Left ventricle myocardium inferior (tissue), 1 donor: ENCODE measurements at places on chromosomes 6 and 20.

- H3K36me3 ChIP-seq, result no peaks in the 10 kb centered on the region
- peaks cover 20% of the 10 kb centered on the region for H3K27me3 ChIP-seq
These were observed 217.6 kb upstream of the PMEPA1 start for GRCh38 chr20:57927376-57927775.

DNA sequence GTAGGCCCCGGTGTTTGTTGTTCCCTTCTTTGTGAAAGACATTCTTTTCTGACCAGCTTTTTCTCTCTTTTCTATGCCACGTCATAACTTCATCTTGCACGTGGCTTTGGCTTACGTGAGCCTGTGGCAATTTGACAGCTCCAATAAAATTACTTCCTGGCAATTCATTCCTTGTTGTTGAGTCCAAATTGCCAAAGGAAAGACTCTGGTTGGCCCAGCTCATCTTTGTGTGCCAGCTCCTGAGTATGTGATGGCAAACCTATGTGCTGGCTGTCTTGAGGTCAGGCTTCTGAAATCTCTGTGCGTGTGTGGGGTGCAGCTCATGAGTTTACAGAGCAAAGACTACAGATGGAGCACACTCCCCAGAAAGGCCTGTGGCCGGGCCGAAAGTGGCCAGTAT is 272.5 kb upstream of the SGK1 start:
- H3K36me3 ChIP-seq, result no peaks in the 10 kb centered on the region
- peaks cover 2% of the 10 kb centered on the region for H3K4me1 ChIP-seq
- DNase-seq, result no peak
- H3K27me3 ChIP-seq, result no peaks in the 10 kb centered on the region
- H3K4me3 ChIP-seq, result no peak overlapping the region
- H3K27ac ChIP-seq, result no peak overlapping the region

DNA sequence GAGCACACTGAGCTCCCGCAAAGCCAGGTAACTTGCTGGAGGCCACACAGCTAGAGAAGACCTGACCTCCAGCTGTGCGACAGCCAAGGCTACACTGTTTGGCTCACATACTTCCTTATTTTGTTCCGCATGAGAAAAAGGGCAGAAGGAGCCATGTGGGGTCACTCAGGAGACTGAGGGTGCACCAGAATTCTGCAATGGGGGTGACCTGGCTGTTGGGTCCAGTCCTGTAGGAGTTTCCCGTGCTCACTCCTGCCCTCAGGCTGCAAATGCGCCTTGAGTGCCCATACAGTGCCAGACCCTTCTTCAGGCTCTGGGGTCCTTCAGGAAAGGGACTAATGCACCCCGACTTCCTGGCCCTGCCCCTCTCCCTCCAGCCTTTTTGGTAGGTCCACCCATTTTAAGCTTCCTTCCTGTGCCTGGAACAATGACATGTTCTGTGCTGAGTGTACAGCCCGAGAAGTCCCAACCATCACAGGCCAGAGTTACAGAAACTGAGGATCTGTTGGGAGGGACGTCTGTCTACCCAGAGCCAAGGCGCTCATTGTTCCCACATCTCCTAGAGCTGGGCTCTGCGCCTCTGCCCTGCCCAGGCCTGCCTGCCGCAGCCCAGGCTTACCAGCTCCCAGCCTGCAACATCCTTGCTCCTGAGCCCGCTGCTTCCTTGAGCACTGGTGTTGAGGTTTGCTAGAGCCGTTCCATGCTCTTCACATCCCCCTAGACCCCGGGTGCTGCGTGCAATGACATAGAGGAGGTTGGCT is 33.5 kb upstream of the CD93 start:
- peaks cover 5% of the 10 kb centered on the region for H3K27me3 ChIP-seq
- no peaks in the 10 kb centered on the region for H3K36me3 ChIP-seq

- H3K4me1 ChIP-seq, result no peaks in the 10 kb centered on the region
- H3K27me3 ChIP-seq, result no peaks in the 10 kb centered on the region
- no peak overlapping the region for H3K27ac ChIP-seq
- H3K4me3 ChIP-seq, result no peak overlapping the region
These were observed 28.2 kb downstream of the GSTA2 start for GRCh38 chr6:52735071-52735470.

DNA sequence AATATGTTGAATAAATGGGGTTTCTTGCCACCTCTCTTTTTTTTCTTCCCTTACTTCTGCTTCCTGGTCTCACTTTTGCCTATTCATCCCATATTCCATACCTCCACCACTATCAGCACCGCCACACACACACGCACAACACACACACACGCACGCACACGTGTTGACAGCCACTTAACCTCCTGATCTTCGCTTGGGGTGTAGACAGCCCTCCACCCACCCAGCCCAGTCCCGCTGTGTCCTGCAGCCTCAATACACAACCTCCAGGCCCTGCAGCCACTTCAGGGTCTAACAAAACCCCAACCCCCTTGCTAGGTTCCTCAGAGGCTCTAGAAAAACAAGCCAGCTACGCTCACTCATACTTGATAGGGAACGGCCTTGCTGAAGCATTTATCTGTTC is 72.3 kb downstream of the LINC00237 start:
- H3K36me3 ChIP-seq, result no peaks in the 10 kb centered on the region
- H3K27ac ChIP-seq, result no peak overlapping the region
- no peaks in the 10 kb centered on the region for H3K4me1 ChIP-seq
- peaks cover 69% of the 10 kb centered on the region for H3K27me3 ChIP-seq
- DNase-seq, result no peak

- no peak overlapping the region for H3K4me3 ChIP-seq
- peaks cover 29% of the 10 kb centered on the region for H3K4me1 ChIP-seq
- peaks cover 4% of the 10 kb centered on the region for H3K27me3 ChIP-seq
- H3K36me3 ChIP-seq, result no peaks in the 10 kb centered on the region
- peak overlapping the region; percentile 38 for H3K27ac ChIP-seq
These were observed 84.2 kb downstream of the CEBPB start for GRCh38 chr20:50274570-50275430.

DNA sequence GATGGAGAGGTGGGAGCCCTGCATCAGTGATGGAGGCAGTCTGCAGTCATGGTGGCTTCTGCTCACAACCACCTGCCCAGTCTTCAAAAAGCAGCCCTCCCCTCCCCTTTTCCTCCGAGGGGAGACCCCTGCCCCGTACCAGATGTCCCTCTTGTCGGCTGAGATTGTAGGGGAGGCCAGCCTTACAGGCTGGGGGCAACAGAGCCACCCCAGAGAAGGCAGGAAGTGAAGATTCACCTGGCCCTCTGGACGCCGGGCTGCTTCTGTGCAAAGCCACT is 4.5 kb downstream of the TNFRSF6B start:
- H3K4me3 ChIP-seq, result no peak overlapping the region
- H3K27ac ChIP-seq, result no peak overlapping the region
- DNase-seq, result no peak
- H3K4me1 ChIP-seq, result peaks cover 60% of the 10 kb centered on the region

- DNase-seq, result no peak
- H3K4me1 ChIP-seq, result no peaks in the 10 kb centered on the region
- H3K27ac ChIP-seq, result no peak overlapping the region
- H3K36me3 ChIP-seq, result no peaks in the 10 kb centered on the region
These were observed 76.2 kb upstream of the FRMD1 start for GRCh38 chr6:168155193-168155592.

- H3K4me1 ChIP-seq, result peaks cover 28% of the 10 kb centered on the region
- H3K36me3 ChIP-seq, result no peaks in the 10 kb centered on the region
- H3K27me3 ChIP-seq, result no peaks in the 10 kb centered on the region
- no peak for DNase-seq
- peak overlapping the region; percentile 82 for H3K4me3 ChIP-seq
- H3K27ac ChIP-seq, result peak overlapping the region; percentile 94
These were observed 554 bp upstream of the ZSCAN31 start for GRCh38 chr6:28336284-28337120.

DNA sequence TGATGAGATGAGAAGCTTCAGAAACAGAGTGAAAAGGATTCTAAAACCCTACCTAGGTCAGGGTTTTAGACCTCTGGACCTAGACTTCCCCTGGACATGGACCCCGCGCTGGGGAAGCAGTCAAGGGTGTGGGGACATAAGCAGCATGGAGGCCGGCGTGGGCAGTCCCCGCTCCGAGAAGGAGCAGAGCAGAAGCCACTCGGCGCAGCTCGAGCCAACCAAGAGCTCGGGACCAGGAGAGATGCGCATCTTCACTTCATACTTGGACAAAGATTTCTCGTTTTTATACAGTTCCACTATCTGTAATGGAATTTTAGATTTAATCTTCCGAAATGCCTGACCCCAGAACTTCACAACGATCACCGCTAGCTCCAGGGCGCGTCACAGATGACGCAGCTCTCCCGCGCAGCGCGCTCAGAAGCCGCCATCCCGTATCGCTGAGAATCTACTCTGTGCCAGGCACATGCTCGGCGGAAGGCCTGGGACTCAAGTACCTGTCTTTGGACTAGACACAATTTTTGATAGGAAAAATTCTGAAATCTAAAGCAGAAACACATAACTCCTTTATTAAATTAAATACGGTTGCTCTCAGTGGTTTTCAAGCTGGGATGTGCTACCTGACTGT is 60.3 kb downstream of the WDR27 start:
- H3K36me3 ChIP-seq, result peaks cover 4% of the 10 kb centered on the region
- H3K4me1 ChIP-seq, result no peaks in the 10 kb centered on the region
- no peak overlapping the region for H3K4me3 ChIP-seq
- no peak for DNase-seq
- no peaks in the 10 kb centered on the region for H3K27me3 ChIP-seq
- H3K27ac ChIP-seq, result no peak overlapping the region

GRCh38 chr6:35359744-35360348 is 17.5 kb downstream of the PPARD start:
- H3K4me1 ChIP-seq, result peaks cover 66% of the 10 kb centered on the region
- peak; percentile 26 for DNase-seq
- H3K27me3 ChIP-seq, result no peaks in the 10 kb centered on the region
- H3K27ac ChIP-seq, result peak overlapping the region; percentile 74
- peaks cover 8% of the 10 kb centered on the region for H3K36me3 ChIP-seq
- H3K4me3 ChIP-seq, result no peak overlapping the region

- no peak overlapping the region for H3K27ac ChIP-seq
- H3K36me3 ChIP-seq, result no peaks in the 10 kb centered on the region
- DNase-seq, result no peak
- H3K27me3 ChIP-seq, result peaks cover 42% of the 10 kb centered on the region
These were observed 50.9 kb upstream of the DUSP22 start for GRCh38 chr6:241336-241865.

GRCh38 chr6:118317581-118318563 is 230.2 kb upstream of the PLN start:
- peak overlapping the region; percentile 80 for H3K27ac ChIP-seq
- H3K4me3 ChIP-seq, result peak overlapping the region; percentile 15
- no peaks in the 10 kb centered on the region for H3K36me3 ChIP-seq
- H3K4me1 ChIP-seq, result peaks cover 63% of the 10 kb centered on the region
- H3K27me3 ChIP-seq, result no peaks in the 10 kb centered on the region

DNA sequence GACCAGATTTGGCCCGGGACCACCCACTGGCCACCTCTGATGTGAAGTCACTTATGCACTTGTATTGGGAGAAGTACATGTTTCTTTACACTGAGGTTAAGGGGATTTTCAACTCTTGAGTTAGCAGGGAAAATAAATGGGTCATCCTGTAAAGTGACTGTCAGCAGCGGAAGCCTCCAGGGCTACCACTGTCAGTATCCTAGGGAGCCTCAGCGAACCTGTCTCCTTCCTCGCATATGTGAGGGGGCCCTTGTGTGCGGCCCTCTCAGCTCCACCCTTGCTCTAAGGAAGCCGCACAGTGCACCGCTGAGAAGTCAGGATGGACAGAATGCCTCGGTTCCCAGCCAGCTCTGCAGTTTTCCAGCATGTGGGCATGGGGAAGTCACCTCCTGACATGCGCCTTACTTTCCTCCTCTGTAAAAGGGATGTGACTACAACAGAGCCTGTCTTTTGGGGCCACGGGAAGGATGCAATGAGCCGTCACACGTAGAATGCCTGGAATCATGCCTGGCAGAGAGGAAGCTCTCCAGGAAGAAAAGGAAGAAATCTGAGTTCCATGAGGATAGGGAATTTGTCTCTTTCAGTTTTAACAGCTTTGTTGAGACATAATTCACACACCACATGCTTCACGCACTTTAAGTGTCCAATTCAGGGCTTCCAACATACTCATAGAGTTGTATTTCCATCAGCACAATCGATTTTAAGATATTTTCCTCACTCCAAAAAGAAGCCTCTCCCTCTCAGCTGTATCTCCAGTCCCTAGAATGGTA is 115.4 kb downstream of the SYCP2 start:
- DNase-seq, result no peak
- no peaks in the 10 kb centered on the region for H3K36me3 ChIP-seq
- peaks cover 20% of the 10 kb centered on the region for H3K4me1 ChIP-seq
- H3K27ac ChIP-seq, result no peak overlapping the region
- H3K4me3 ChIP-seq, result no peak overlapping the region
- H3K27me3 ChIP-seq, result no peaks in the 10 kb centered on the region
